Lung (tissue), 17 donors: ENCODE measurements at places on chromosomes 1 and 21. TPM values are rescaled to one million over a fixed set of nuclear protein-coding genes. Genes with fewer than 3 reads are reported as not detected.

The WNT3A gene
- 0.09 TPM for total RNA-seq

The CFAP107 gene
- 1.3 TPM for total RNA-seq

DNA sequence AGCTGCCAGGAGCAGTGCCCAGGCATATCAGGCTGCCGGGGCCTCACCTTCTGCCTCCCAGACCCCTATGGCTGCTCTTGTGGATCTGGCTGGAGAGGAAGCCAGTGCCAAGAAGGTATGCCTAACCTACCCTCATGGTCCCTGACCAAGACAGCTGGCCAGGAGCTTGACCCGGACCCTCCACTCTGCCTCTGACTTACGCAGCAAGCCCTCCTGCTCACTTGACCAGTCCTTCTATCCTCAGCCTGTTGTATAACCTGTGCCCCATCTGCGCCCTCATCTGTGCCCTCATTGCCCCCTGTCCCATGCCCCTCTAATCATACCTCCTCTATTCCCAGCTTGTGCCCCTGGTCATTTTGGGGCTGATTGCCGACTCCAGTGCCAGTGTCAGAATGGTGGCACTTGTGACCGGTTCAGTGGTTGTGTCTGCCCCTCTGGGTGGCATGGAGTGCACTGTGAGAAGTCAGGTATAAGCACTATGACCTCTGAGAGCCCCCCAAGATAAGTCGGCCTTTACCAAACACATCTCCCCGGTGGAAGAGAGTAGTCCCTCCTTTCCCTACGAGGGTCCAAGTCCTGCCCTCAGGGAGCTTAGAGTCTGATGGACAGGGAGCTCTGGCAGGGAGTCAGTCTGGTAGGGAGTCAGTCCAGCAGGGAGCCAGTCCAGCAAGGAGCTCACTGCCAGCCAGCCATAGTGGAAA is 6.8 kb downstream of the TIE1 start:
- no peaks in the 10 kb centered on the region for H3K36me3 ChIP-seq
- no peak overlapping the region for H3K27ac ChIP-seq
- no peaks in the 10 kb centered on the region for H3K27me3 ChIP-seq
- DNase-seq = no peak
- H3K4me1 ChIP-seq = peaks cover 22% of the 10 kb centered on the region

- no peaks in the 10 kb centered on the region for H3K27me3 ChIP-seq
- H3K4me3 ChIP-seq = peak overlapping the region; percentile 98
- no peak for DNase-seq
- no peaks in the 10 kb centered on the region for H3K4me1 ChIP-seq
- peak overlapping the region; percentile 99 for H3K27ac ChIP-seq
- peaks cover 10% of the 10 kb centered on the region for H3K36me3 ChIP-seq
Observed at GRCh38 chr1:92298213-92298572, 594 bp downstream of the GLMN start.

DNA sequence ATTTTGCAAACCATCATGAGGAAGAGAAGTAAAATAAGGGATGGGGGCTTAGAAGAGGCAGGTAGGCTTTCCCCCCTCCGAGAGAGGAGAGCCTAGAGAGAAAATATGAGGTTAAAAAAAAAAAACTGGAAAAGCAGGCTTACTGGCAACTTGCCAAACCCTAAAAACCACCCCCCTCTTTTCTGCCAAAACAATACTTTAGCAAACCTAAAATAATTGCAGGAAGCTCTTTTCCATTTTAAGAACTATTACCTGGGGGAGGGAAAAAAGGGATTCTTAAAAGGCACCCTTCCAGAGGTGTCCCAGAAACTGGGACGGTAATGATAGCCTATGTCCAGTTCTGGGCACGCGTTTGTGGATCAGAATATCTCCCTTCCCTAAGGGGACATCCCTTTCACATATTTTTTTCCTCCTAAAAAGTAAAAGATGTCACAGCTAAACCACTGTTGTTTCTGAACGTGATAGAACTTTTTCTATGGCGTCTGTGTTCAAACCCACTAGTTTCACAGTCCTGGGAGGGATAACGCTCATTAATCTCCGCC is 1.1 kb upstream of the NFIA start:
- H3K4me3 ChIP-seq = peak overlapping the region; percentile 96
- no peaks in the 10 kb centered on the region for H3K36me3 ChIP-seq
- peak; percentile 80 for DNase-seq
- H3K27ac ChIP-seq = peak overlapping the region; percentile 100
- H3K4me1 ChIP-seq = peaks cover 3% of the 10 kb centered on the region
- H3K27me3 ChIP-seq = no peaks in the 10 kb centered on the region
